ENCODE measurements at places on chromosomes 6 and 20.
A peak's percentile ranks its signal among the peaks of the same experiment; 100 is the strongest.

DNA sequence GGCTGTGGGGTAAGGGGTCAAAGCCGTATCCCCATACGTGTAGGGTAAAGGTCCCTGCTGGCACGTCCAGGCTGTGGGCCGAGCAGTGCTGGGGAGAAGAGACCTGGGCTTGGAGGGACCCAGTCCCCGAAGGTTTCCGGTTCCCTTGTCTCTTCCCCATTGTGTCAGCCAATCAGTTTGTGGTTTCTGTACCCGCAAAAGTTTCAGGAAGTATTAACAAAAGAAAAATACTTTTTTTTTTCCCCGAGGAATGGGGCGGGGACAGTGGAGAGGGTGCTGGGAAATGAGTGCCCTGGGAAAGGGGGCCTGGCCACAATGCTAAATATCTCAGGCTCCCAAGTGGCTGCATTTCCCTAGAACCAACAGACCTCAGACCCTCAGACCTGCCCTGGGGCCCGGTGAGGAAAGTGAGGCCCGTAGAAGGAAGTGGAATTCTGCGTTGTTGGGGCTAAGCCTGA is 15.2 kb upstream of the AMD1 start:
- no peak for DNase-seq

GRCh38 chr6:20661721-20662120 is 127.5 kb downstream of the CDKAL1 start:
- DNase-seq: no peak

DNA sequence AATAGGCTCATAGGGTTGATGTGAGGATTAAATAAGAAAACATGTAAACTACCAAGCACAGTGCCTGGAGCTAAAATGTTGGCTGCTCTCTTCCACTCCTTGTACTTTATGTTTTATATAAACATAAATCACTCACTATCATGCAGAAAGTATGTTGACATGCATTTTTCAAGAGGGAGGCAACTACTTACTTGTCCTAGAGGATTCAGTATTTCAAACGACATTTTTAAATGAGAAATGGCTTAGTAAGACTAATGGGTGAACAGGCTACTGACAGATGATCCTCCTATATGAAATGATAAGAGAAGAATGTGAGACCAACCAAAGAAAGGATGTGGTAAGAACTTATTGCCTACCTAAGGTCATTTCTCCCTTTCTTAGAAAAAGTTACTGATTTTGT is 21.0 kb downstream of the LATS1 start:
- no peak for DNase-seq

- no peak for DNase-seq
Measured at GRCh38 chr20:13687815-13688214, 49.1 kb upstream of the TASP1 start.

GRCh38 chr6:24997231-24997630 is 61.5 kb upstream of the RIPOR2 start:
- no peak for DNase-seq

- DNase-seq: no peak
Measured at GRCh38 chr6:2750832-2751231, at the start of gene MYLK4. TSS of gene MYLK4 (minus strand) at chr6:2750922. CDS start at chr6:2749294, 1,628 bp downstream.

- DNase-seq: no peak
Measured at GRCh38 chr20:61387954-61388348, 135.9 kb downstream of the CDH4 start.

DNA sequence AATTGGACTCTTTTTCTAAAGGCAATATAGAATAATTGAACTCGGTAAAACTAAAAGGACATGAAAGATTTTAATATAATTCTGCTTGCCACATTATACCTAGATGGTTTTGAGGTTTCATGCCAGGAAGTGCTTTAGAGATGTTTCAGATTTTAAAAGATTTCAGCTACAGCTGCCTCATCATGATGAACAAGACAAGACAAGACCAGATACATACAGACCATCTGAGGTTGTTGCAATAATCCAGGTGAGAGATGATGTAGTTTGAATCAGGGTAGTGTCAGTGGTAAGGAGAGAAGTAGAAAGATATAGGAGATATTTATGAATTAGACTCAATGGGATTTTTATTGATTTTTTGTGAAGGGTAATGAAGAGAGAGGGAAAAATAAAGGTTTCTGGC is 374.3 kb upstream of the HSF2 start:
- DNase-seq: no peak

- DNase-seq: no peak
Measured at GRCh38 chr6:12899046-12899833, 182.7 kb downstream of the PHACTR1 start.

DNA sequence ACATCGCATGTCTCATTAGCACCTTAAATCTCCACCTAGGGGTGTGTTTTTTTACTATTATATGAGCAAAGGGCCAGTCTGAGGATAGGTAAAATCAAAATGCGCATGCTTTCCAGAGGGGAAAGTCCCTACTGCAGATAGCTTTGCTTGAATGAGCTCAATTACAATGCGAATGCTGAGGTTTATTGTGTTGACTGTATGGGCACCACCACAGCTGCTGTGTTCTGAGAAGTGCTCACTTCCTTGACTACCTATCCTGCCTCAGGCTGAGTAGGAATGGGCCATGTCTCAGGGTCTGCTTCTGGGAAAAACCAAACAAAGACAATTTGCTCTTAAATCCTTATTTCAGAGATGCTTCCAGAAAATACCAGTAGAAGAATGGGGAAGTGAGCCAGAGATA is 36.6 kb downstream of the MOCS1 start:
- DNase-seq: no peak

GRCh38 chr20:22404419-22405170 is 179.8 kb downstream of the FOXA2 start:
- peak; percentile 2 for DNase-seq

GRCh38 chr6:46733341-46733801 is 1.8 kb downstream of the PLA2G7 start:
- no peak for DNase-seq

DNA sequence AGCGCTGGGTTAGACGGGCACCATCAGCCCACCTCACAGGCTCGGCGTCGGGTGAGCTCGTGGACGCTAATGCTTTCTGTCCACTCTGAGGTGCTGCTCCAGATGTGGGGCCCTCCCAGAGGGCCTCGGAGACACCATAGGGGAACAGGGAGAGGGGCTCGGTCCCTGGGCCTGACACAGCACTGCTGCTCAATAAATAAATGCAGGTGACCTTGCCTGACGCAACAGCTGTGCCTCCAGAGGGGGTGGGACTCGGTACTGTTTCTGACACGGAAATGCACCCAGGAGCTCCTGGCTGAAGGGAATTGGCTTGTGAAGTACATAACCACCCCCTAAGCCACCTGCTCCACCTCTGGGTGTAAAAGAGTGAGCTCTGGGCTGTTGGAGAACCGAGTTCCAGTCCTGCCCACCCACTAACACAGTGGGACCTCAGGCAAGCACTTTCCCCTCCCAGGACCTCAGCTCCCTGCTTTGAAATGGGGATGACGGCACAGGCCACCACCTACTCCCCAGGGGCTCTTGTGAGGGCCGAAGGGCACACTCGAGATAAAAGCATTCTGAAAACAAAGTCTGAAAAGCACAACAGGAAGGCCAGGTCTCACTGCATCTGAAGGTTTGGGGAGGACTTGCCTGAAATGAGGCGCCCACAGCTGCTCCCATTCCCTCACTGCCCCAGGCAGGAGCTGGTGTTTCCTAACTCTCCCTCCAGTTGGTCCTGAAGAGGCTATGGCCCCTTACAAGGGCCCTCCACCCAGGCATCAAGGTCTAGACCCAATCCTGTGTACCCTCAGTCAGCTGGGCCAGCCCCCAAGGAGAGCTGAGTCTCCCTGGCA is 6.7 kb downstream of the KCNK15 start:
- no peak for DNase-seq
